ENCODE measurements at places on chromosomes 2 and 18. TPM values are rescaled to one million over a fixed set of nuclear protein-coding genes. Genes with fewer than 3 reads are reported as not detected.

DNA sequence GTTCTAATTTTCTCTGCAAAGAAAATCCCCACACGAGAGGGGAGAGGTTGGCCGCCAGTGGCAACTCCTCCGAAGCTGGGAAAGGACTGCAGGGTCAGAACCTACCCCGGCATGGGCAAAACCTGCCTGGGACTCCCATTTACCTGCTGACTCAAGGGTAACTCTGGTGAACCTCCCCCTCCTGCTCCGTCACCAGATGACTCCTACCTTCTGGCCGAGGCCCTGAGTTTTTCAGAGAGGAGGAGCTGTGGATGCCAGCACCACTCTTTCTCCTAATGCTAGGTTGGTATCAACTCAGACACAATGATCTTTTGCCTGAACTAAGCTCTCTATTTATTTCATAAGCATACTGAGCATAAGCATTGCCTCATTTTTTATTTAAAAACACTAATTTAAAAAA is 96.6 kb downstream of the ALPK2 start:
- DNase-seq, result no peak

DNA sequence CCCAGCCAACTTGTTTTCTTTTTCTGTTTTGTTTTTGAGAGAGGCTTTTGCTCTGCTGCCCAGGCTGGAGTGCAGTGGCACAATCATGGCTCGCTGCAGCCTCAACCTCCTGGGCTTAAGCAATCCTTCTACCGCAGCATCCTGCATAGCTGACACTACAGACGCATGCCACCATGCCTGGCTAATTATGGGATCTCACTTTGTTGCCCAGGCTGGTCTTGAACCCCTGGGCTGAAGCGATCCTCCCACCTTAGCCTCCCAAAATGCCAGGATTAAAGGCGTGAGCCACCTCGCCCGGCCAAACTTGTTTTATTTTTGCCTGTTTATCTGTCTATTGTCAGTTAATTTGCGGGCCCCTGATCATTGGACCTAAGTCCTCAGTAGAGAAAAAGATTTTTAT is 61.6 kb upstream of the MSH6 start:
- DNase-seq, result no peak

HDAC4 gene
- 47.6 TPM for total RNA-seq

ALLC gene
- total RNA-seq, result not detected

SEPTIN10 gene
- 115 TPM for total RNA-seq

APCDD1 gene
- 38.5 TPM for total RNA-seq

RND3 gene
- total RNA-seq, result 67.5 TPM

- DNase-seq, result no peak
Measured at GRCh38 chr2:84492571-84492970, 23.7 kb upstream of the DNAH6 start.

DNA sequence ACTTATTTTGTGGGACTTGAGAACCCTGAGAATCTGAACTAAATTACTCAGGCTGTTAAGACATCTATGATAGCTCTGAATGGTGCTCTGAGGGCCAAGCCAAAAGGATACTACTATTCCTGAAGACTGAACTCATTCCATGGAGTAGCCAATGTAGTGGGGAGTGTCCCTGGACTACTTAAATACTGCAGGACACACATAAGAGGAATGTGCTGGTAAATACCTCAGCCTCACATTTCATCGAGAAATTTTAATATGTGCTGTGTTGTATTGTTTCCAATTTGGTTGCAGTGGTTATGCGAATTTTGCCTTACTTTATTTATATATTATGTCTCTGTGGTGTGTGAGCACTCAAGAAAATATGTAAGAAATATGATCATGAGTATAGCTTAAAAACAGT is 264.4 kb upstream of the FIGN start:
- DNase-seq, result no peak

- no peak for DNase-seq
Measured at GRCh38 chr18:38444971-38445803, 879.6 kb upstream of the CELF4 start.

CTLA4 gene
- not detected for total RNA-seq

GRCh38 chr2:106899786-106900530 is 14.0 kb upstream of the ST6GAL2 start:
- no peak for DNase-seq

GRCh38 chr18:27363872-27364271 is 178.8 kb upstream of the CHST9 start:
- DNase-seq, result no peak

DNA sequence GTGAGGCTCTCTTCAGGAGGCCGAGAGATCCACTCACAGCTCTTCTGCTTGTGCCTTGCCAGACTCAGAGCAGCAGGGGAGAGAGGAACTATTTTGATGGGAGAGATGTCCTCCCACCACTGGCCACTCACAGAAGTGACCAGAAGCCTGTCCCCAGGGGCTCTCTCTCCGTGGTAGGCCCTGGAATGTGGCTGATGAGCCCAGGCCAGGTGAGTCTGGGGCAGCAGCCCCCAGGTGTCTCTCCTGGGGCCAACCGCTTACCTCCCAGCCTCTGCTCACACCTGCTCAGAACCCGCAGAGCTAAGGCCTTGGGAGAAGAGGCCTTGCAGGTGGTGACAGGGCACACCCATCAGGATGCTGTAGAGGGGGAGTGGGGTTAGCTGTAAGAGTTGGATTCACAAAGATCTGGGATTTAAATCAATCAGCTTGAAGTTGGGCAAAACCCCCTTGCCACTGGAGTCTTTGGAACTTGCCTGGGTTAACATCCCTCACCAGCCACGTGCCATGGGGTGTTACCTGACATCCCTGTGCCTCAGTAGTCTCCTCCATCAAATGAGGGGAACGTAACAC is 29.1 kb upstream of the ASB18 start:
- DNase-seq, result no peak

- DNase-seq, result no peak
Measured at GRCh38 chr2:158619496-158619895, 162.7 kb downstream of the PKP4 start.

- no peak for DNase-seq
Measured at GRCh38 chr2:72731116-72731515, 94.7 kb downstream of the EXOC6B start.

DNA sequence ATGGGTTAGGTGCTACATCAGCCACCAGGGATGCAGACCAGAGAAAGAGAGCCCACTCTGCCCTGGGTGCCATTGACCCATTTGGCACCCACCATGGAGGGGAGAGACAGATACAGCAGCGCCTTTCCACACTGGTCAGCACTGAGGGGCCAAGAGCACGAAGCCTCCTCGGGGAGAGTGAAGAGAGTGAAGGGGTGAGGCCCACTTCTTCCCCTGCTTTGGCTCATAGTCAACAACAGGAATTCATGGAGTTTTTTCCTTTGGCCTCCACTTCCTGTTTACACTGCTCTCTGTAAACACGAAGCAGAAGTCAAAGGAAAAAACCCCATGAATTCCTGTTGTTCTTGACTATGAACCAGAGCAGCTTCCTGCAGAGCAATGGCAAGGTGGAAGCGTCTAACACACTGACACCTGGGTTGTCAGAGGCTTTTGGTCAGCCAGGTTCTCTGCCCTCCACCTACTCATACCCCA is 80.0 kb downstream of the CCDC93 start:
- no peak for DNase-seq

CD207 gene
- not detected for total RNA-seq

GALR1 gene
- total RNA-seq, result under 0.01 TPM

GNLY gene
- 5.3 TPM for total RNA-seq

NOSTRIN gene
- total RNA-seq, result 18.7 TPM

DNA sequence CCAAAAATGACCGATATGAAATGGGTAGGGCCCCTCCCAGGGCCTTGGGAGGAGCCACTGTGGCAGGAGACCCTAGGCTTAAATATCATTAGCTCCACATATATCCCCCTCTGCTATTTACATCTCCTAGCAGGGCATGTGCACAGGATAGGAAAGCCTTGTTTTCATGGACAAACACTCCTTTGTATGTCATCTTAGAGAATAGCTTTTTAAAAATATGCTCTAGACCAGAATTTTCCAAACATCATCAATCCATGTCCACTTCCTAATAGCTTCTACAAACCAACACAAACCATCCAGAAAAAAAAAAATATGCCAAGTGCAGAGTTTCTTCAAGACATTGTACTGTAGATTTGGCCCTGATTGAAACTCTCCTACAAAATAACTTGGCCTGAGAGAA is 10.8 kb downstream of the DAPL1 start:
- DNase-seq, result no peak

GRCh38 chr18:22164337-22165048 is 4.9 kb upstream of the GATA6 start:
- DNase-seq, result no peak

GRCh38 chr2:128500138-128500800 is 181.6 kb upstream of the HS6ST1 start:
- DNase-seq, result peak; percentile 29

ACKR3 gene
- total RNA-seq, result 132 TPM

All from posterior vena cava (tissue), 2 donors.